HS-27A (cell line): ENCODE measurements at places on chromosomes 11 and 22.

DNA sequence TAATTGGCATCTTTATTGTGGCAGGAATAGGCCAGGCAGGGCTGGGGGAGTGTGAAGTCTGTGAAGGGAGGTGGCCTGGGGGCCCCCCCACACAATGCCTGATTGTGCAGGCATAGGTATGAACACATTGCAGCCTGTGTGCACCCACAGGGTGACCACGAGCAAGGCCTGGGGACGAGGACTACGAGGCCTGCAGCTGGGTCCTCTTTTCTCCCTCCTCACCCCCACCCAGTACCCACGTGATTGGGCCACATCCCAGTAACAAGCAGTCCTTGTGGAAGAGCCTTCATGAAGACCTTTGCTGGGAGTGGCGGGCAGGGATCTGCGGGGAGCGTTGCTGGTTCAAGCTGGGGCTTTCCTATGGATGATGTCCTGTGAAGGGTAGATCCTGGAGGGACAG, 29.3 kb downstream of the ZBTB16 start:
- no peak for DNase-seq

DNA sequence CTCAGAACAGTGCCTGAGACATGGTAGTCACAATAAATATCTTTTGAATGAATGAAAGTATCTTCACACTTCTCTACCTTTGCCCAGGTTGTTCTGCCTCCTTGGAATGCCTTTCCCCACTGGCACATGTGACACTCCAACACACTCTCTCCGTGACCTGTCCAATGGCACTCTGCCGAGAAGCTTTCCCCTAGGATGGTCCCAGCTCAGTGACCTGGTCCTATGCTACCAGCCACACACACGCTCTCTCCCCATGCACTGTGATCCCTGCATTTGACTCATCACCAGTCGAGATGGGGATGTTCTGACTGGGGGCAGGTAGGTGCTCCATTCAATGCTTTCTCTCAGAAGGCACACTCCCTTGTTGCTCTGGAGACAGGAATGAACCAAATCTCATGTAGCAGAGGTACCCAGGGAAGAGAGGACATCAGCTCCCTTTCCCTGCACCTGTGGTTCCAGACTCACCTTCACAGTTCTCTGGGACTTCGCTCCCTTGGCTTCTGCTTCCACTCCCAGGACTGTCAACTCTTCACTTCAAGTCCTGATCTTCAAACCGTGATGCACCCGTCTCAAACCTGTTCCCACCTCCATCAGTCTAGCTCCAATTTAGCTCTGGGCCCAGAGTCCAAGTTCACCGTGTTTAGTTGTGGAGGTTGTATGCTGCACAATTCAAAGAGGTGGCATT, 30.7 kb upstream of the LMO1 start:
- no peak for DNase-seq

GRCh38 chr22:44425694-44426045, 72.4 kb downstream of the RTL6 start:
- DNase-seq = no peak

DNA sequence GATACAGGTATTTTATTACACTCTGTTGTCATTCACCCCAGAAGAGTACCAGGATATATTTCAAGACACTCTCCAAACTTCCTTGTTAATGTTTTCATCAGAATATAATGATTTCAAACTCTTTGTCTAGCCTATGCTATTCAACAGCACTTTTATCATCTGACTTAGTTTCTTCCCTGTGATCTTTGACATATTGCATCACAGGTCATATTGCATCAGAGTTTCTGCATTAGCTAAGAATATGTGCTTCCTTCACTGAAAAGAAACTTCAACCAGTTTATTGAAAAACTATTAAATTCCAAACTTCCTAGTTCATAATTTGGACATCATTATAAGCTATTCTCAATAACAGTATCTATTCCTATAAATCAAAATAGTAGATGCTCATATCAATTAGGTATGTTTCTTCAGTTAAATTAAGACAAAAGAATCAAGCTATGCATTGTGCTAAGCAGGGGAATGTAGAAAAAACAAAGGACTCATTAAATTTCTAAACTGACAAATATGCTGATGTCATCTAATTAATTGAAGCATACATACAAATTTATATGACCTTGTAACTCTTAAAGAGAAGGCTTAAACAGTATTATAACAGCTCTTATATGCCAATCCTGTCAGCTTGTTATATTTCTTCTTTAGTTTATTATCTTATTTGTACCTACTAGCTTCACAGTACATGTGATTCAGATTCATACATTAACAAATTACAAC, 361.8 kb upstream of the LUZP2 start:
- no peak for DNase-seq

GRCh38 chr11:849951-850774, 7.5 kb downstream of the TSPAN4 start:
- DNase-seq = no peak

- no peak for DNase-seq
Measured at GRCh38 chr22:43060183-43060582, 29.0 kb downstream of the TTLL1 start.

DNA sequence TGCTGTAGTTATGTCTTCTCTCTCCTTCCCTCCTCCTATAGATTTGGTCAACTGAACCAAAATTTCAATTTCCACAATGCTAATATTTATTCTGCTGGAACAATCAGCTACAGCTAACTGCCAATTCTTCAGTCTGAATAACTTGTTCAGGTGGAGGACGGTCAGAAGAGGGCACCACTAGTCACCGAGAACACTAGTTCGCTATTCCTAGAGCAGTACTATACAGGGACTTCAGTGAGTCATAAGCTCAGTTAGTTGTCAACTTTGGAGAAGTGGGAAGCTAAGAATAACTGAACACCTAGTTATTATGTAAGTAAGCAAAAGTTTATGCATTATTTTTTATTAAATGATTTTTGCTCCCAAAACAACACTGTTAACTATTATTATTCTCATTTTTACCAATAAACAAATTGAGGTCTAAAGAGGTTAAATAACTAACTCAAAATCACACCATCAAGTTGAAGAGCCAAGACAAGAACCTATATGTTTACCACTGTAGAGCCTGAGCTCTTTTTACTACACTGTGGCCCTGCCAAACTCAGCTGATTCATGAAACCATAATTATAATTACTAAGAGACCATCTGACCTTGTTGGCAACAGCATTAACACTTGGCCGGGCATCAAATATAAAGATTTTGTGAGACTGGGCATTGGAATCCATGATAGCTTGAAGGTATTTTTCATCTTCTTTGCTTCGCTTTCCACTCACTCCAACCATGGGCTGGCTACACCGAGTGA, 59.0 kb downstream of the CEP57 start:
- DNase-seq = no peak

DNA sequence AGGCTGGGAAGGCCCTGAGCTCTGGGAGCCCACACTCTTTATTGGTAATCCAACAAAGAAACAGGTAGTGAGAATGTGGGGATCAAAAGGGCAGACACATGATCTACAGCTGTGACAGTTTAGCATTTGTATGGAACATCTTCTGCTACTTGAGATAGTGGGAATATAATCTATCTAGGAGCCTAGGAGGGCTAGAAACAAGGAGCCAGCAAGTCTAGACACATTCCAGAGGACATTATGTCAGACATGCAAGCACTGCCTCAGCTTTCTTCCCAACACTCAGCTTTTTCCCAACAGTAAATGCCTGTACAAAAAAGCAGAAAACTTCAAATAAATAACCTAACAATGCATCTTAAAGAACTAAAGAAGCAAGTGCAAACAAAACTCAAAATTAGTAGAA, 1150.6 kb upstream of the RAG2 start:
- no peak for DNase-seq

DNA sequence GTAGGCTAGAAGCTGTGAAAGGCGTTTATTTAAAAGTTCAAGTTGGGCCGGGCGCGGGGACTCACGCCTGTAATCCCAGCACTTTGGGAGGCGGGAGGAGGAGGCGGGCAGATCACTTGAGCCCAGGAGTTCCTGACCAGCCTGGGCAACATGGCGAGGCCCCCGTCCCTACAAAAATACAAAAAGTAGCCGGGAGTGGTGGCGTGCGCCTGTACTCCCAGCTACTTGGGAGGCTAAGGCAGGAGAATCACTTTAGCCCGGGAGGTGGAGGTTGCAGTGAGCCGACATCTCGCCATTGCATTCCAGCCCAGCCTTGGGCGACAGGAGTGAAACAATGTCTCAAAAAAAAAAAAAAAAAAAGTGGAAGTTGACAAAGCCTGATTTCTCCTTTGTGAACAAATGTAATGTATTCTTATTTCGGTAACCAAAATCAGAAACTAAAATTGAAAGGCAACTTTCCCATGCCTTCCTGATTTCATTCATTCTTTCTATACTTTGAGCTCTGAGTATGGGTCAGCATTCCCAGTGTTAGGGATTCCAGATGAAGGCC, 825 bp downstream of the PTPMT1 start:
- no peak for DNase-seq

- no peak for DNase-seq
Measured at GRCh38 chr11:46315033-46315738, 32.1 kb upstream of the DGKZ start.

GRCh38 chr11:47943721-47944586, 36.4 kb upstream of the PTPRJ start:
- no peak for DNase-seq
